ENCODE measurements at places on chromosomes 16 and 17. TPM values are rescaled to one million over a fixed set of nuclear protein-coding genes. Genes with fewer than 3 reads are reported as not detected.

DNA sequence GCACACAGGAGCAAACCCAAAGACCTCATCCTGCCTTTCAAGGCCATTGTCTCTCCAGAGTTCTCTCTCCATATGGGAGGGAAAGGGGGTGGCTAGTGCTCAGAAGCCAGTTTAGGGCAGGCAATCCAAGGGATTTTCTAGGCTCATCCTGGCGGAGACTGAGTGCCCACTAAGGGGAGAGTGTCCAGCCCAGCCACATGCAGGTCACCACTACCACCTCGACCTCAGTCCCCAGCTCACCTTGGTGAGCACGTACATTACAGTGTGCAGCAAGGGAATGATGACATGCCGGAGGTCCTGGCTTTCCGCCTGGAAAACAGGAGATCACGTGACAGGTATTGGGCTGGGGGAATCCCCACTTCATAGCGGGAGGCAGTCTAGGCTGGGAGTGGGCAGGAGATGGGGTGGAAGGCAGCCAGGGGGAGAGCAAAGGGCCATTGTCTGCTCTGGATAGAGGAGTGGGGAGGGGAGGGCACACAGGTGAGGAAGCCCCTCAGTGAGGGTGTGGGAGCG is 29.9 kb downstream of the PIK3R6 start:
- peak; percentile 55 for DNase-seq

DNA sequence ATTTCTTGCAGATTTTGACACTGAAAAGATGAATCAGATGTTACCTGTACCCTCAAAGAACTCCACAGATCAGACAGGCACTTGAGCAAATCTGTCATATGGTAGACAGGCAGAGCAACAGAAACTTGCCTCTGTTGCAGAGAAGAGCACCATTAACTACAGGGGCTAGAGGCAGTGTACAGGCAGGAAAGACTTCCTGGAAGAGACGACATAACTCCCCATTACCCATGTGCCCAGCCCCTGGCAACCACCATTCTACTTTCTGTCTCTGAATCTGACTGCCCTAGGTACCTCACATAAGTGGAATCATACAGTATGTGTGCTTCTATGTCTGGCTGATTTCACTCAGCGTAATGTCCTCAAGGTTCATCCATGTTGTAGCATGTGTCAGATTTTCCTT is 15.5 kb downstream of the GFOD2 start:
- DNase-seq = no peak

Gene SLC16A13
- 4.9 TPM for total RNA-seq

DNA sequence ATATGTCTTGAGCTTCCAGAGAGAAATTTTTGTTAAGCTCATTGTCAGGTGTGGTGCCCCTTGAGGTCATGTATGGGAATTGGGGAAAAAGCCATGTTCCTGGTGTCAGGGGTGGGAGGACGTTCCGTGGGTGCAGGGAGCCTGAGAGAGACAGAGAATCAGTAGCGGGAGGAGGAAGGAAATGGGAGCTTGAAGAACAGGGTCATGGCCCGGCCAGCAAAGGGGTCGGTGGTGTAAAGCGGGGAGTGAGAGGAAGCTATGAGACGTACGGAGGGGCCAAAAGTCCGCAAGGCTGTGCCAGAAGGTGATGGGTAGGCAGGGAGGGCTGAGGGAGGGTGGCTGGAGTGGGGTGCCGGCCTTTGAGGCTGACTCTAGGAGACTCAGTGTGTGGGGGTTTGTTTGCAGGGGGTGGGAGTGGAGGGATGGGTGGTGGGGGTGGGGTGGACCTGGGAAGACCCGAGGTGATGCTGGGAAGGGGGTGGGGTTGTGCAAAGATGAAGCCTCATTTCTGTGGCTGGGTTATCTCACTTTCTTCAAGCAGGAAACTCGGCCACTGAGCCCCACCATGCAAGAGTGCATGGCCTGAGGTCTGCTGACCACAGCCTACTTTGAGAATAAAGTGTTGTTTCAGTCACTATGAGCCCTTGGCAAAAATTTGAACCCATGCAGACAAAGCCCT is 63.6 kb downstream of the PLCG2 start:
- no peak for DNase-seq

DNA sequence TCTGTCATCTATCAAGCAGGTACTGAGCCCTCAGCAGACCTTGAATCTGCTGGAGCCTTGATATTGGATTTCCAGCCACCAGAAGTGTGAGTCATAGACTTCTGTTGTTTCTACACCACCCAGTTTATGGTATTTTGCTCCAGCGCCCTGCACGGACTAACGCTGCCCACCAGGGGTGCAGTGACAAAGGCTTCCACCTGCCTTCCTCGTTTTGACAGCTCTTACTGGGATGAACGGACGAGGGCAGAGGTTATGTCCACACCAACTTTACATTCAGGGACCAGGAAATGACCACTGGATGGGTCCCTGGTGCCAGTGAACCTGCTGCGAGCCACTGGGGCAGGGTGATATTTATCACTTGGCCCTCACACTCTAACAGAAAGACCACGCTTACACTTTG is 66.6 kb upstream of the CBX4 start:
- DNase-seq = no peak

- DNase-seq = no peak
Measured at GRCh38 chr17:8794636-8795035, 4.5 kb downstream of the MFSD6L start.

Gene CDYL2
- total RNA-seq = 4.0 TPM

GRCh38 chr16:2299121-2299914 is 31.4 kb upstream of the RNPS1 start:
- no peak for DNase-seq

Gene FGF11
- 28.5 TPM for total RNA-seq

DNA sequence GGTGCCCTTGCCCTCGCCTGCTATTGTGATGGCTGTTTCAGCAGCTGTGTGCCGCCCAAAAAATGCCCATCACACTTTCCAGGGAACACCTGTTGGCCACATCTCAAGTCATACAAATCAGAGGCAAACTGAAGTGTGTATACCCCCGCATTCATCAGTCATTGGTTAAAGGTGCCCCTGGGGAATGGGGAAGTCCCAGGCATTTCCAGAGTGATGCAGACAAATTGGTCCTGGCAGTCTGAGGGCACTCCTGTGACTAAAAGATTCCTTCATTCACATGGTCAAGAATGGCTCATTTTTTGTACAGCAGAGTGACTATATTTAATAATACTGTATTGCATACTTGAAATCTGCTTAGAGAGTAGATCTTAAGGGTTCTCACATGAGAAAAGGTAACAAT is 102.9 kb upstream of the TMEM97 start:
- DNase-seq = no peak

- no peak for DNase-seq
Measured at GRCh38 chr17:39629494-39629880, 2.7 kb downstream of the PPP1R1B start.

Gene KRT32
- 71.2 TPM for total RNA-seq

- DNase-seq = no peak
Measured at GRCh38 chr16:86591270-86591669, 12.9 kb downstream of the FOXL1 start.

Gene HBQ1
- total RNA-seq = not detected

- peak; percentile 72 for DNase-seq
Measured at GRCh38 chr16:54931120-54932014, 702 bp downstream of the IRX5 start.

DNA sequence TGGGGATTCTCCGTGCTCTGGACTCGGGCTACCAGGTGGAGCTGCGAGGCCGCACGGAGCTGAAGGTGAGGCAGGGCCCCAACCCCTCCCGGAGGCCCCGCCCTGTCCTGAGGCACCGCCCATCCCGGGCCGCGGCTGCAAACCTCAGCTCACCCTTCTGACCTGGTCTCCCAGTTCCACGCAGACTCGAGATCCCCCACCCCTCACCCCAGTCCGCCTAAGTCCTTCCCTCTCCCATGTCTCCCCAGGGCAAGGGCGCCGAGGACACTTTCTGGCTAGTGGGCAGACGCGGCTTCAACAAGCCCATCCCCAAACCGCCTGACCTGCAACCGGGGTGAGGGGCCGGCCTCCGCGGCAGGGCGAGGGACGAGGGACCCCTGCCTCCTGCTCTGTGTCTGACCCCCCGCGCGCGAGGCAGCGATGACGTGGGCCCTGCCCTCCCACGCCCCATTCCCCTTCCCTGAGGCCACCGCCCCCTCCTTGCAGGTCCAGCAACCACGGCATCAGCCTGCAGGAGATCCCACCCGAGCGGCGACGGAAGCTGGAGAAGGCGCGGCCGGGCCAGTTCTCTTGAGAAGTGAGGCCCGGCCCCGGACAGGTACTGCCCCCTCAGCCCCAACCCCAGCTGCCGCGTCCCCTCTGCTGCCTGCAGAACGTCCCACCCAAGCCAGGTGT is 13.7 kb downstream of the GUCY2D start:
- DNase-seq = no peak
